G401 (cell line): ENCODE measurements at places on chromosomes 12 and 14. TPM values are rescaled to one million over a fixed set of nuclear protein-coding genes. Genes with fewer than 3 reads are reported as not detected.

GRCh38 chr12:24404086-24404815 lies 454.8 kb upstream of the SOX5 start:
- DNase-seq, result no peak

DNA sequence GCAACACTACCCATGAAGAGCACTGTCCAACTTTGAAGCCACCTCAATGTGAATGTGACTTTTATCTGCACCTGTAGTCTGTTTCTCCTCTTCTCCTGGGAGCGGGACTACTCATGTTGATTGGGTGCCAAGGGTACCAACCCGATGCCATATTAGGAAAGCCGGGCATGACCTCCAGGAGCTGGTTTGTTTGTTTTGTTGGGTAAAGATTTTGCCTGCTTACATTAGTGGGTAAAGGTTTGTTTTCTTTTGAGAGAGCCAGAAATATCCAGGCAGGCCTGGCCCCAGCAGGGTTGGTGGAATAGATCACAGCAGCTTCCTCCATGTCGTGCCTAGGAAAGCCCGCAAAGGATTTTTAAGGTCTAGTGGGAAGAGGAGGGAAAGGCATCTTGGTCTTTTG lies 19.7 kb upstream of the ITPK1 start:
- DNase-seq, result no peak

GRCh38 chr12:64819816-64820402 lies 4.5 kb upstream of the TBC1D30 start:
- no peak for DNase-seq

DNA sequence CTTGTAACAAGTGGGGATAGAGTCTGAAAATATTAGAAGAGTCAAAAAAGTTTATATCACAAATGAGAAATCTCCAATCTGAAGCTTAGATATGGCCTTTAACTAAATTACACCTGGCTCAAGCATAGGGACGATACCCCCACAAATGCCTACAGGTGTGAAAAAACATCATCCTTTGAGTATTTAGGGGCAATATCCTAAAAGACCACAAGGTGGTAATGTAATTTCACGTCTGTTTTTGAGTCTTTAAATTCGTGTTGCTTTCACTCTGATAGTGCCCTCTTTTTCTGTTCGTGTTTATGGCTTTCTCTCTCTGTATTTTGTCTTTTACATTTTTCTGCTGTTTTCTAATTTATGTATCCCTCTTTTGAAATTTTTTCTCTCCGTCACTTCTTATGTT lies 84.3 kb downstream of the ETNK1 start:
- no peak for DNase-seq

Gene BDKRB1
- not detected in 2 replicates for total RNA-seq

Gene ZDHHC22
- total RNA-seq, result 0.25 TPM in 1 of 2 replicates, not detected in the other

Gene DTX3
- 21.9 and 23.0 TPM in 2 replicates for total RNA-seq

Gene DERA
- 55.9 and 58.5 TPM in 2 replicates for total RNA-seq
